ENCODE measurements at places on chromosomes 7 and 10.

DNA sequence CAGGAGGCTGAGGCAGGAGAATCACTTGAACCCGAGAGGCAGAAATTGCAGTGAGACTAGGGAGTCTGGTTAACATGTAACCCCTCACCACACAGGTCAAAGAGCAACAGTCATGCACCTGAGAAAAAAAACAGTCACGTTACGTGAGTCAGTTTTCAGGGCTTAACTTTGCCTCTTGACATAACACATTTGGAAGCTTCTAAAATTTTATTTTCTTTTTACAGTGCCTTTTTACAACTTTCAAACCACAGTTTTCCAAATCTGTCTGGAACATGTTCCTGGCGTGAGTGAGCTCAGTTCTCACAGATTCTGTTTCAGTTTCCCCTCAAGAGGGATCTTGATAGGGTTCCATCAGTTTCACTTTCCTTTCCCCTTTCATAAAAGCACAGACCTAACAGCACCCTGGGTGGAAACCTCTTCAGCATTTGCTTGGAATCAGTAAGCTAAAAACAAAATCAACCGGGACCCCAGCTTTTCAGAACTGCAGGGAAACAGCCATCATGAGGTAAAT, 4.4 kb downstream of the IFIT3 start:
- DNase-seq, result peak; percentile 79

DNA sequence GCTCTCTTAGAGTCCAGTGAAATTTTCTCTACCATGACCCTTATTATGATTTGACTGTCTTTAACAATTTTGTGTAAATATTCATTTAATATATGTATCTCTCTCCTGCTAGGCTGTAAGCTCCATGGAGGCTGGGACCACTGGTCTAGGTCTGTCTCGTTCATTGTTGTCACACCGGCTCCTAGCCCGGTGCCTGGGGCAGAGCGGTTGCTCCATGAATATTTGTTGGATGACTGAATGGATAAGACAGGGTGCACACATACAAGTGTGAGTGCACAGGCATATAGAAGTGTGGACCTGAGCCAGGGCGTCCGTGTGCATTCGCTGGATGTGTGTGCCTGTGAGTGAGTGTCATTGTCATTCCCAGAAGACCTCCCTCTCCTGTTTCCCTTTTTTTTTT, 20.9 kb upstream of the LBX1 start:
- DNase-seq, result no peak

DNA sequence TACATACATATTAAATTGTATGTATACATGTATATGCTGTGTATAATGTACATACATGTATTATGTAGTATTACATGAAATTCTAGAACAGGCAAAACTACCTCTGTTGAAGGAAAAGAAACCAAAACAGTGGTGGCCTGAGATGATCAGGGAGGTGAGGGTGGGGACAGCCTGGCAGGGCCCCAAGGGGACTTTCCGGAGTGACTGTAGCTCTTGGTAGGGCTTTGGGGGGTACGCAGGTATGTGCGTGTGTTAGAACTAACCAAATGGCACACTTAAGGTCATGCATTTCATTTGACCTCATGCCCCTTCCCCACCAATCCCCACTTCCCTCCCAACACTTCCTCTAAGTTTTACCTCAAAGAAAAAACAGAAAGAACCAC, 31.3 kb downstream of the CTBP2 start:
- DNase-seq, result no peak

DNA sequence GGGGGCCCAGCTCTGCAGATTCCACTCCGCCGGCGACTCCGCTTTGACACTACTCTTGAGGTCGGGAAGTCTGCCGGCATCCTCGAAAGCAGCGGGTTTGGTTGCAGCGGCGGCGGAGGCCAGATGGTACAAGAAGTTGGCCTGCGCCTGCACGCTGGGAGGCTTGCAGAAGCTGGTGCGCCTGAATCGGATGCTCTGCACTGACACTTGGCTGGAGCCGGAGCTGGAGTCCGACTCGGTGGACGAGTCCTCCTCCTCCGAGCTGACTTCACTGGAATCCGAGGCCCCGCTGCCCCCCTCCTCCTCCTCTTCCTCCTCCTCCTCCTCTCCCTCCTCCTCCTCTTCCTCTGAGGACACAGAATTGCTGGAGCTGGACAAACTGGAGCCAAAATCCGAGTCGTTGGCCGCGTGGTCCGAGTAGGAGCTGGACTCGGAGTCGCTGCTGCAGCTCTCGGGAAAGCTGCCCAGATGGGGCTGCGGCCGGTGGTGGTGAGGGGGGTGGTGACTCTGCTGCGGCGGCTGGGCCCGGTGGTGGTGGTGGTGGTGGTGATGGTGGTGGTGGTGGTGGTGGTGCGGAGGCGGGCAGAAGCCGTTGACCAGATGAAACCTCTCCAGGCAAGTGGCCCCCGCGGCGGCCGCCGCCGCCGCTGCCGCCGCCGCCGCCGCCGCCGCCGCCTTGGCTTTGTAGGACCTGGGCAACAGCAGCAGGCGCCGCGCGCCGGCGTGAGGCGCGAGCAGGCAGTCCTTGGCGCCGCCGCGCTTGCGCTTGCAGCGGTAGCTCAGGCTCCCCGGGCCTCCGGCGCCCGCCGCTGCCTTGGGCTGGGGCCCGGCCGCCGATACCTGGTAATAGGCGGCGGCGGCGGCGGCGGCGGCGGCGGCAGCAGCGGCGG, 9.0 kb downstream of the SKIDA1 start:
- peak; percentile 74 for DNase-seq

DNA sequence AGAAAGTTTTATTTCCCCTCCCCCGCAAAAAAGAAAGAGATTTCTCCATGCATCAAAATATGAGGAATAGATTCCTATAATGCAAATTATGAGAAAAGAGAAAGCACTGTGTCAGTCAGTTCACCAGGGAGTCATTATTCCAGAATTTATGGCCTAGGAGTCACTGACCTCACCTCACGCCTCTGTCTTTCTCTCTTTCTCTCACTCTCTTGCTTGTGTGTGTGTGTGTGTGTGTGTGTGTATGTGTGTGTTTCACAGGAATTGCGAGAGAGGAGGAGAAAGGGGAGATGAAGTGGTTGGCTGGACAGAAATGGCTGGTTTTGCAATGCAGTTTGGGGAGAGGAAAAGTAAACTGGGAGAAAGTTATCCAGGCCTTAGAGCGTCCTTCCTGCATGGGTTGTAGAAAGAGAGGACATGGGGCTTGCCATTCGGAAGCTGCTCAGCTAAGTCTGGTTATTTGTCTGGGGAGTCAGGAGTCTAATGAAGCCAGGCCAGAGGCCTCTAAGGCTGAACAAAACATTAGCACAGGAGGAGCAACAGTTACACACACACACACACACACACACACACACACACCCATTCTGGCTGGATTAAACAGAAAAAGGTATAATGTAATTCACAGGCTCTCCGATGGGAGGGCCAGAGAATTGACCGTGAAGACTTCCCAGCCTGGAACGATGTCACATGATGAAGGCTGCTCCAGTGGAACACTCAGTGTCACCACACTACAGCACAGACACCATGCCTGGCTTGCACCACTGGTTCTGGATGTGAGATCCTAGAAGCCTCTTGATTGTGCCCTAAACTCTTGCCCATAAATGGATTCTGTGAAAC, 12.8 kb upstream of the FFAR4 start:
- DNase-seq, result no peak

DNA sequence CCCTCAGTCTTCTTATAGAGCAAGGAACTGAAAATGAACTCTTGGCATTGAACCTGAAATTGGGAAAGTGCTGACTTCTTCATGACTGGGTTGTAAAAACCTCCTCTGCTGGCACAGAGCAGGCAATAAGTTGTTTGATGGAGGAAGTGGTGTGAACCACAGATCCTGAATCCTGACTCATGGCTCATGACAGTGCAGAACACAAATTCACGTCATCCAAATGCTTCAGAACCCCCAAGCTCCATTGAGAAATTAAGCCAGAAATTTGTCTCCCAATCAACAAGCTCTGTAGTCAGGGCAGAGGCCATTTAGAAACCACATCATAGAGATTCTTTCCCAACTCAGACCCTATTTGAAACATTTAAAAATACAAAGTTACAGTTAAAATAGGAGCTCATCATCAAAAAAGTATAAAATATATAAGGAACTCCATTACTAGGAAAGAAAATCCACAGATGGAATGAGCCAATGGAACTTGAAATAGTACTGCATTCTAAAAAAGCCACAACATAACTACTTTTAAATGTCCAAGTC, 10.3 kb upstream of the STK17A start:
- peak; percentile 5 for DNase-seq

GRCh38 chr10:94205396-94205831, 157.3 kb downstream of the NOC3L start:
- DNase-seq, result no peak

GRCh38 chr7:39616138-39616537, 7.2 kb upstream of the RALA start:
- DNase-seq, result no peak

- DNase-seq, result no peak
These were observed 692.6 kb downstream of the ZWINT start for GRCh38 chr10:55668326-55668922.

DNA sequence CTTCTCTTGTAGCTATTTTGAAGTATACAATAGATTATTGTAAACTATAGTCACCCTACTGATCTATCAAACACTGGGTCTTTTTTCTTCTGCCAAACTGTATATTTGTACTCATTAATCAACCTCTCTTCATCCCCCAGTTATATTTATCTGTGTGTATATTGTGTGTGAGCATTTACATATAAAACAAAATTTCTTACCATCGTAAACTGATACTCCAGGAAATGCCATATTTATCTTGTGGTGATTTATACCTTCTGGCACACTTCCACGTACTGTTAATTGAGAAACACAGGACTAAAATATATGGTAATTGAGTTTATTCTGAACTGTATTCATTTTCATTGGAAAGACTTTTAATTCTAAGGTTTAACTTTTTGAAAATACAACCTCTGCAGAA, 18.9 kb downstream of the ANLN start:
- no peak for DNase-seq

DNA sequence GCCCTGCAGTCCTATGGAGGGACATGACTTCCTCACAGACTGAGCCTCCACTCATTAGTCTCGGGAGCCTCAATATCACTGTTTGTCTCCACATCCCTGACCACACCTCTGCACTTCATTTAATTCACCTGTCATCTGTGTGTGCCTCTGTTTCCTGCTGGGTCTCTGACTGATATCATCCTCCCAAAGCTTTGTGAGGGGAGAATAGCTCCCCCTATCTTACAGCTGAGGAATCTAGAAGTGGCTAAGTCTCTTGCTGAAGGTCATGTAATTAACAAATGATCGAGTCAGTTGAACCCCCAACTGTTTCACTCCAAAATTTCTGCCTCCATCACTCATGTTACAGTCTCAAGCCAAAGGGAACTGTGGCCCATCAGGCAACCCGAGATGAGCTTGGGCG, 5.5 kb upstream of the CPXM2 start:
- DNase-seq, result no peak

DNA sequence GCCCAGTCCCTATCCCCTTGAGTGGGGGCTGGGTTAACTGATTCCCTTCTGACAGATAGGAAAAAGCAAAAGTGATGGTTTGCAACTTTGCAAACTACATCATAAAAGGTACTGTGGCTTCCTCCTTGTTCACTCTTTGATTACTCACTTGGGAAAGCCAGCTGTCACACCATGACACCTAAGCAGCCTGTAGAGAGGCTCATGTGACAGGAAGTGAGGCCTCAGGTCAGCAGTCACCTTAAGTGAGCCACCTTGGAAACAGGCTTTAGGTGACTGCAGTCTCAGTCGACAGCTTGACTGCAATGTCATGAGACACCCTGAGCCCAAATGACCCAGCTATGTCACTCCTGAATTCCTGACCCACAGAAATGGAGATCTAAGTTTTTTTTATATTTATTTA, 4.3 kb upstream of the CHCHD2 start:
- no peak for DNase-seq

Data from B cell (primary cell).